Pancreas (tissue), 10 donors: ENCODE measurements at places on chromosomes 7 and 10. TPM values are rescaled to one million over a fixed set of nuclear protein-coding genes. Genes with fewer than 3 reads are reported as not detected.

Gene NSMCE4A
- 15.5 TPM for total RNA-seq

Gene NXPH1
- not detected for total RNA-seq

Gene HOXA3
- 0.23 TPM for total RNA-seq

Gene AP5Z1
- 16.9 TPM for total RNA-seq

Gene AFAP1L2
- total RNA-seq: 14.9 TPM

Gene OR2A5
- not detected for total RNA-seq

Gene FAM25A
- not detected for total RNA-seq

Gene ASZ1
- not detected for total RNA-seq

Gene STAMBPL1
- 3.2 TPM for total RNA-seq

Gene NRCAM
- 28.4 TPM for total RNA-seq

Gene CALML5
- not detected for total RNA-seq

Gene UTF1
- not detected for total RNA-seq

Gene HIF1AN
- 13.3 TPM for total RNA-seq

Gene KLF6
- 67.5 TPM for total RNA-seq

Gene ADAMTS14
- not detected for total RNA-seq

Gene AUTS2
- total RNA-seq: 5.8 TPM

Gene COL26A1
- 1.0 TPM for total RNA-seq

Gene MSMB
- not detected for total RNA-seq

Gene THSD7A
- 3.7 TPM for total RNA-seq

Gene GIMAP8
- 1.5 TPM for total RNA-seq

Gene LEP
- 5.2 TPM for total RNA-seq

Gene SMKR1
- total RNA-seq: 0.98 TPM

Gene MSS51
- 1.2 TPM for total RNA-seq

Gene CACNA2D1
- 1.1 TPM for total RNA-seq

Gene PNLIPRP2
- 455 TPM for total RNA-seq

Gene TBATA
- not detected for total RNA-seq

Gene HOXA6
- not detected for total RNA-seq

Gene TPK1
- total RNA-seq: 2.1 TPM

Gene PRXL2A
- total RNA-seq: 39.8 TPM

Gene GJD4
- total RNA-seq: not detected

Gene SNX10
- 23.5 TPM for total RNA-seq

Gene LRRC4
- 0.57 TPM for total RNA-seq

Gene GPR37
- total RNA-seq: 3.2 TPM

Gene DKK1
- total RNA-seq: 0.66 TPM

Gene AGR2
- 13.7 TPM for total RNA-seq

Gene SORCS1
- 2.6 TPM for total RNA-seq

Gene OPN1SW
- total RNA-seq: not detected
